ENCODE measurements at places on chromosomes 11 and 22.

- no peak for DNase-seq
These were observed 7.6 kb downstream of the XBP1 start for GRCh38 chr22:28792491-28793383.

DNA sequence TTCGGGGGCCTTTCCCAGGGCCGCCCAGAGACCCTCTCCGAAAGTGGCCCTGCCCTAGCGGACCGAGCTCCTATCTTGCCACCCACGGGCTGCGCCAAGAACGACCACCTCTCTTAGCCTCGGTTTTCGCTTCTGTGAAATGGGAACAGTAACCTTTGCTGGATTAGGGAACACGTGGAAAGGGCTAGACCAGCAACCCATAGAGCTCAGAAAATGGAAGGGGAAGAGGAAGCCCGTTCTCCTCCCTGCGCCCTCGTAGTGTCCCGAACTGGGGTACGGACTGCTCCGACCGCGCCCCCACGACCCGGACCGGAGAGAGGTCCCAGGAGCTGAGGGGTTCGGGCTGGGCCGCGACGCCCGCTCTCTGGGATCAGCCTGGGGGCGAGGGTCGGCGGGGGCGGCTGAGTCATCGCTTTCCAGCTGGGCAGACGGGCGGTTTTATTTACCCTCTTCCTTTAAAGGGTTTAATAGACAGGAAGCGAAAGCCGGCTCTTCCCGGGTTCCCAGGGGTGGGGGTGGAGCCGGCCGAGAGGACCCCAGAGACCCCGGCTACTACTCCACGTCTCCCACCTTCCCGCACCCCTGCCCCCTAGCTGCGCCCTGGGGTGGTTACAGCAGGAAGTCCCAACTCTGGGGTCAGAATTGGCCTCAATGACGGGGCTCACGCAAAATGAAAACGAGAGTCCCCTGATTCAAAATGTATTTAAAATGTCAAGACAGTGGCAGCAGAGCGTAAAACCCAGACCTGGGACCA is 907 bp upstream of the PHLDA2 start:
- peak; percentile 77 for DNase-seq

GRCh38 chr11:118002541-118003423 is 16.6 kb downstream of the IL10RA start:
- DNase-seq, result no peak

GRCh38 chr11:87290304-87290922 is 252.7 kb downstream of the TMEM135 start:
- DNase-seq, result peak; percentile 41

- peak; percentile 98 for DNase-seq
These were observed at the start of the genes NLRP14 and ZNF214 for GRCh38 chr11:7020183-7020917. TSS of gene NLRP14 (plus strand) at chr11:7020479. CDS start at chr11:7038587, 18,108 bp downstream. TSS of gene ZNF214 (minus strand) at chr11:7020346. CDS start at chr11:7002835, 17,511 bp downstream.

DNA sequence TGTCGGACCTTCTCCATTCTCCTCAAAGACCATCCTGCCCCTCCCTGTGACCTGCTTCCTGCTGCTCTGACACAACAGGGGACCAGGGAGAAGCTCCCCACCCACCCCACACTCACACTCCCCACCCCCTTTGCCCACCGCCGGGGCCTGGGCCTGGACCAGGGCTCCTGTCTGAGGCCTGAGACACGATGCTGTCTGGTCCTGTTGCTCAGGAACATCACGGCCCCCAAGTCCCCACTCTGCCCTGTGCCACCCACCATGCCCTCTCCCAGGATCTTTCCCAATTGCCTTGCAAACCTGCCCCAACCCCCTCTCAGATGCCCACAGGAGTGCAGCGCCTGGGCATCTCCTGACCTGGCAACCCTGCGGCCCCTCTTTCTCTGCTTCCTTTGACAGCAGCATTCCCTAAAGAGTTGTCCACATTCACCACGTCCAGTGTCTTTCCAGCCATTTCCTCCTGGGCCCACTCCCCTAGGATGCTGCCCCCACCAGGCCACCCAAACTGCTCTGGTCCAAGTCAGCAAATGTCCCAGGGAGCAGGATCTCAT is 10.8 kb downstream of the CSF2RB start:
- DNase-seq, result no peak

- peak; percentile 26 for DNase-seq
These were observed 7.1 kb downstream of the ABCG4 start for GRCh38 chr11:119155733-119156492.

Measured in RWPE1 (cell line).